Endothelial cell (in vitro differentiated cells): ENCODE measurements at places on chromosomes 7 and 10. TPM values are rescaled to one million over a fixed set of nuclear protein-coding genes. Genes with fewer than 3 reads are reported as not detected.

KCNMA1 gene
- total RNA-seq = 5.1 TPM

ASB4 gene
- not detected for total RNA-seq

LIPF gene
- not detected for total RNA-seq

CTAGE4 gene
- 3.3 TPM for total RNA-seq

CPA1 gene
- not detected for total RNA-seq

LIPN gene
- not detected for total RNA-seq

KIAA1217 gene
- total RNA-seq = 70.8 TPM

AGAP3 gene
- 206 TPM for total RNA-seq

ZNF37A gene
- 8.7 TPM for total RNA-seq

CYP2C8 gene
- 0.87 TPM for total RNA-seq

COL28A1 gene
- not detected for total RNA-seq

ZCCHC24 gene
- total RNA-seq = 60.0 TPM

PTPRZ1 gene
- 2.5 TPM for total RNA-seq
